ENCODE measurements at places on chromosomes 3 and 15. TPM values are rescaled to one million over a fixed set of nuclear protein-coding genes. Genes with fewer than 3 reads are reported as not detected.

CERS3 gene
- 0.49 TPM for total RNA-seq

GRK7 gene
- total RNA-seq: not detected

- no peak for DNase-seq
Observed at GRCh38 chr3:108127301-108127988, 36.6 kb upstream of the CD47 start.

DNA sequence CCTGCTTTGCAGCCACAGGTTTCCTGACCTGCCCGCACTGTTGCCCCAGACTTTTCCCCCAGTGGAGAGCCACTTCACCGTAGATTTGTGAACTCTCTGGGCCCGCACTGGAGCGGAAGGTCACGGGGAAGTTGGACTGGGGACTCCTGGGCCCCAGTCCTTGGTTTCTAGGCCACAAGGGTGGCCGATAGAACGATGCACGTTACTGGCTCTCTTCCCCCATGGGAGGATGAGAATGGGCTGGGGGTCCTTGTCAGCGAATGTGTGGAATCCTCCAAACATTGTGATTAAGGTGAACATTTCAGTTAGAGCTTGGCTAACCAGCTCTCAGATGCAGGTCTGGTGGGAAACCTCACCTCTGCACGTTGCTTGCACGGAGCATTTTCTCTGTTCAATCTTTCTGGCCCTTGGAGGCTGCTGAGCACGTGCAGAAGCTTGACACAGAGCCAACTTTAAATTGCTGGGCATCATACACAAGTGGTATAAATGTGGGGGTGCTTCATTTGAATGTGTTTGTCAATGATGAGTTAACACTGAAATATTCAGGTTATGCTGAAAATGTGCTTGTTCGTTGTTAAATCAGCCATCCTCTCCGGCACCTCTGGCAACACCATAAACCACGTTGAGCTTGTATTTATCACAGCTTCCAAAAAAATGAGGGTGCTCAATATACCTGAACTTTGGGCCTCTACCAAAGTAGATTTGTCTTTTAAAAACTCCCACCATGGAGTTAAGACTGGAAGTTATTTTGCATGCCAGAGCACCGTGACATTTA lies 976 bp downstream of the DIS3L start:
- DNase-seq: no peak

GRCh38 chr15:48475600-48476395 lies 144.6 kb downstream of the DUT start:
- DNase-seq: no peak

DNA sequence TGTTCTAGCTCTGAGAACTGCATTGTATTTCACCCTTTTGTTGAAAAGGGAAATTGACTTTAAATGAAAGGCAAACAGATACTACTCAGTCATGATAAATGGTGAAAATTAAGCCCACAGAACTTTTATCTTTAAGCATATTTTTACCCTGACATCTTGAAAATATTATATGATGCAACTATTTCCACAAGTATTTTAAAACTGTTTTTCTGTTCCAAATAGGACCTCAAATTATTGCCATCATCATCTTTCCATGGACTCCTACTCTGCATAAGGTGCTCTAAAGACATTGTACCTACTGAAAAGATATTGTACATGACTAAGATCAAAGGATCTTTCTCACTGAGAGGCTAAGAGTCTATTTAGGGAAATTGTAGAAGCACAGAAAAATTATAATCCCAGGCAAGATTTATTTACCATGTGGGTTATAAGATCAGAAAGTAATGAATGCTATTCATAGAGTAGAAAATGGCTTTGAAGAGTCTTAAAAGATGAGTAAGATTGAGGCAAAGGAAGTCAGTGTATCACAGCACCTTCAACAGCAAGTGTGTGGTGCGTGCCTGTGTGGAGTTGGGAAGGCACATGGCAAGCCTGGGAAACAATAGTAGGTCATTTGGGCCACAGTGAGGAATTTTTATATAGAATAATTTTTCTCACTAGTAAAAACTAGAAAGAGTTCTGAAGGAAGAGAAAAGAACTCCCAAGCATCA lies 68.8 kb downstream of the VGLL3 start:
- no peak for DNase-seq
